ENCODE measurements at places on chromosomes 1 and 21.

DNA sequence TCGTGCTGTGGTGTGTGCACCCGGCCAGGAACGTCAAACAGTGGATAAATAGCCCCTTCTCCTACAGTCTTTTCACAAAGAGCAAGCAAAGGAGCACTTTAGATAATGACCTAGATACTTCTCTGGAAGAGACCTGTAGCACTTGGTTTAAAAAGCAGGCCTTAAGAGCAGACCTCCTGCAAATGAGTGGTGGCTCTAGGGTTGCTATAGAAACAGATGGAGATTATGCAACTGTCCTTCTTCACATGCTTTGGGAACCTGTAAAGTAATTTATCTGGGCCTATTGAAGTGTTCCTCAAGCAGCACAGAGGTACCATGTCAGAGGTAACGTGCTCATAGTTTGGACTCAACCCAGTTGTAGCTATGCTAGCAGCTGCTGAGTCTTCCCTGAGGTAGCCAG is 208.2 kb upstream of the KIAA0040 start:
- DNase-seq: no peak

DNA sequence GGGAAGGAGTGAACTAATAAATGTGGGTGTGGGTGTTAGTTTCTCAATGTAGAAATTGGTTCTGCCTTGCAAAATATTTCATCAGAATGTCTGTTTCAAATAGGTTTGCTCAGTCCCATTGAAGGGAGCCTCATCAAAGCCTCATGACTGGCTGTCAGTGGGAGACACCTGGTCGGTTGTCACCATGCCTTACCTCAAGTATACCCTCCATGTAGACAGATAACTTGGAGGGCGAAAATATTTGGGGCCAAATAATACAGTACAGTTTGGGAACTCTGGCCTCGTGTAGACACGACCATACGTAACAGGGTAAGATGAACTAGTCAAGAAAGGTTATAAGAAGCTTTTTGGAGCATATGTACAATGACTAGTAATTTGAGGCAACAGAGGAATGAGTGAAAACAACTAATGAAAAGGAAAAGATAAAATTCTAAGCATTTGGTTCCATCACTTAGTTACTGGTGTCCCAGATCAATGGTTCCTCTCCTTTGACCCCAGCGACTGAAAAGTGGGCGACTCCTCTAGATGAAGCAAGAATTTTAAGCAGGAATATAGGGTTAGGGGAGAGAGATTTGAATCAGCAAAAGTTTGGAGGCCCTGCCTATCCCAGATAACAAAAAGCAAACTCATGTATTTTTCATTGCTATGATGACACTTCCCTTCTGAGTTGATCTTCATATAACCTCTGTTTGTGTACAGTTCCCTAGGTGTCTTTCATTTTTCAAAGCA is 163.9 kb downstream of the LRRC40 start:
- DNase-seq: no peak

- DNase-seq: no peak
Measured at GRCh38 chr1:227899820-227900449, 47.8 kb downstream of the WNT9A start.

DNA sequence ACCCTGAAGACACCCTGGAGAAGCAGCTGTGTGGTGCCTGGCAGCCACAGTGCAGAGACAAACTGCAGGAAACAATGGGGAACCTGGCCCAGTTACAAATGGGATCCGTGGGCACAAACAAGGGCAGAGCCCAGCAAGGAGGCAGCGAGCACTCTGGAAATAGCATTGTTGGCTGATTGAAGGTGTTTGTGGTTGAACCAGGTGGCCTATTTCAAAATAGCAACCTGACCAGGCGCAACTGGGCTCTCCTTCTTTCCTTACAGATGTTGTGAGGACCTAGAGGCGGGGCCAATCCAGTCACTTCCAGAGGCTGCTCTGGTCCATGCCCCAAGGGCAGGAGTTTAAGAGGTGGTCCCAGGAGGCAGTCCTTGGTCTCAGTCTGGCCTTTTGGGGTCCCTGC is 21.7 kb upstream of the ZBTB21 start:
- DNase-seq: no peak

- DNase-seq: no peak
Measured at GRCh38 chr1:172661107-172661506, 2.2 kb downstream of the FASLG start.

GRCh38 chr21:37758982-37759381 is 157.3 kb downstream of the KCNJ6 start:
- DNase-seq: peak; percentile 15

GRCh38 chr1:115880981-115881672 is 40.2 kb upstream of the NHLH2 start:
- no peak for DNase-seq

- peak; percentile 46 for DNase-seq
Measured at GRCh38 chr1:99481391-99481996, 164.4 kb upstream of the PALMD start.

DNA sequence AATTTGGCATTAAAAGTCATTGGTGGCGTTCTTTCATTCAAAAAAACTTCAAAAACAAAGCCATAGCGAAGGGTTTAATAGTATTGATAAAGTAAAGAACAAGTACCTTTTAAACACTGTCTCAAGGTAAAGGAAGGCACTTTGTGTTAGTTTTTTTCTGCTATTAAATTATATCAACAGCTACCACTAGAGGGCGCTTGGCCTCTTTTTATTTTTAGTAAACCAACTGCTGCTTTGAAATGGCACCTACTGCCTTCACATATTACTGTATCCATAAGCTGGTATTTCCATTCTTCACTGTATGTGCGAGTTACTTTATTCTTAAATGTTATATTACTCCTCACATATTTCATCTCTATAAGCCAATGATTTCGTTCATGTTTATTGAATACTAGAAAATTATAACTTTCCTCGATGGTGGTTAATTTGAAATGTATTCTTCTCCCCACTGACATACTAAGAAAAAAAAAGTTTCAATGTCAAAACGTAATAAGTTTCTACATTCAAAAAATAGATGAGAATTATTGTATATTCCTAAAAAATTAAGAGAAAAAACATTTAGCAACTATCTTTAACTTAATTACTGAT is 125.7 kb upstream of the CXADR start:
- DNase-seq: peak; percentile 40

GRCh38 chr1:152107984-152108881 is 7.0 kb downstream of the TCHH start:
- peak; percentile 17 for DNase-seq

DNA sequence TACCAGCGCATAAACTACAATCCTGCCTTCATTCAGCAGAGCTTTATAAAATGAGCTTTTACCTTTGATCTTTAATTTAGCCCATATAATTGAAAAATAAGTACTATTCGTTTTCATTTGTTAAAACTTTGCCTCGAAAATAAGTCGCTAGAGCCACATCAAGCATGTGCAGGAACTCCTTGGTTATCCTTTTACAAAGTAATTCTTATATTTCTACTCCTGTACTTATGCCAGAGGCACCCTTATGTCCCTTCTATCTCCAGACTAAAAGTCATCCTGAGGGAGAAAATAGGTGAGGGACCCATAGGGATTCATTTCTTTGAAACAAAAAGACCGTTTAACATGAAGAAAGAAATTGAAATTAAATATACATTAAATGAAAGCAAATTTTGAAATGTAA is 278.2 kb upstream of the C1orf105 start:
- no peak for DNase-seq

DNA sequence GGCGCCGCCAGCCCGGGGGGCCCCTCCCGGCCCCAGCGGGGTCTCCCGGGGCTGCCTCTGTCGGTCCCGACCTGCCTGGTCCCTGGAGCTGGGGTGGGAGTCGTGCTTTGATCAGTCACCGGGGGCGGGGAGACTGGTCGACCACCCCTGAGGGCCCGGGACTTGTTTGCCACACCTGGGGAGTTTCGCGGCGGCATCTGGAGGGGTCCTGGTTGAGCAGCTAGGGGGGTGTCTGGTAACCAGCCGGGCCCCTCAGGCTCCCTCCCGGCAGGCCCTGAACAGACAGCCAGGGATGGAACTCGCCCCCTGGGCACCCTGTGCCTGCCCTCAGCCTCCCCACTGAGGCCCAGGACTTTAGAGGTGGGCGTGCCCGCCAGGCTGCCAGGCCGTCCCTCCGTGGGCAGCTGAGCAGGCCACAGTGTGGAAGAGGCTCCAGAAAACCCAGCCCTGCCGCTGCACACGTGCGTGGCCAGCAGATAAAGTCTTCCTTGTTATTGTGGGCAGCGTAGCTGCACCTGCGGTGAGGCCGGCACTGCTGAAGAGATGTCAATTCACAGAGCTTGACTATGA is 13.3 kb upstream of the SAMD11 start:
- DNase-seq: no peak

GRCh38 chr1:86616871-86617270 is 70.0 kb downstream of the CLCA4 start:
- DNase-seq: no peak
